ENCODE measurements at places on chromosomes 5 and 9. TPM values are rescaled to one million over a fixed set of nuclear protein-coding genes. Genes with fewer than 3 reads are reported as not detected.

DNA sequence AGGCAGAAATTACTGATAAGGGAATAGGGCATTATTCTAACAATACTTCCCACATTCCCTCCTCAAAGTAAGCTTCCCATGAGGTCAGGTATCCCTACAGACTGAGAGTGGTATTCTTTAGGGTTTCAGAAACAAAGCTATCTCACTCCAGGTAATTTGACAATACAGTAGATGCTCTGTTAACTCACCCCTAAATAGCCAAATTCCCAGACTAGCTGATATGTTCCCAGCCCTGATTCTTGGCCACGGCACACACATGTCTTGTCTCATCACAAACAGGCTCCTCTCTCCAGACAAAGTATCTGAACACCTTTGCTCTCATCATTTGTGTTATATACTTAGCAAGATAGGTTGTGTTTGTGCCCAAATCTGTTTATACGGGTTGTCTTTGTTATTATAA lies 139.9 kb downstream of the ZNF608 start:
- H3K27me3 ChIP-seq: no peaks in the 10 kb centered on the region
- no peaks in the 10 kb centered on the region for H3K36me3 ChIP-seq
- no peak overlapping the region for H3K4me3 ChIP-seq
- no peaks in the 10 kb centered on the region for H3K4me1 ChIP-seq

DNA sequence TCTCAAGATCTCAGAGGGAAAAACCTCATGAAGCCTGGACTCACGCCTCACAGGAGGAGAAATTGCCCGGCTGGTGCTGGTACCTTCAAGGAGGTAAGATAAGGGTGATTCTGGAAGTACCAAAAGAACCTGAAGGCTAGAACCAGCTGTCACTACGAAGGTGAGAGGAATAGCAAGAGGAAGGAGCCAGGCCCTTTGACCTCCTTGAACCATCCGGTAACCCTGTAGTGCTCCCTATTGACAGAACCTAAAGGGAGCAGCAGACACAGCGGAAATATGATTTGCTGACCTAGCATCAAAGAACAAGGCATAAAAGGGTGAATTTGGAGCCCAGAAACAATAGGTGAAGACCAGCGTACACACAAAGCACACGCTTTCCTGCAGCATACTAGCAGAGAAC lies 92.2 kb downstream of the DOCK8 start:
- H3K27me3 ChIP-seq: no peaks in the 10 kb centered on the region
- H3K27ac ChIP-seq: no peak overlapping the region
- peaks cover 49% of the 10 kb centered on the region for H3K36me3 ChIP-seq
- peak; percentile 60 for DNase-seq
- peaks cover 4% of the 10 kb centered on the region for H3K4me1 ChIP-seq
- no peak overlapping the region for H3K4me3 ChIP-seq

- H3K4me1 ChIP-seq: no peaks in the 10 kb centered on the region
- no peaks in the 10 kb centered on the region for H3K27me3 ChIP-seq
- DNase-seq: peak; percentile 41
Measured at GRCh38 chr5:7886849-7887475, 18.0 kb downstream of the MTRR start.

DNA sequence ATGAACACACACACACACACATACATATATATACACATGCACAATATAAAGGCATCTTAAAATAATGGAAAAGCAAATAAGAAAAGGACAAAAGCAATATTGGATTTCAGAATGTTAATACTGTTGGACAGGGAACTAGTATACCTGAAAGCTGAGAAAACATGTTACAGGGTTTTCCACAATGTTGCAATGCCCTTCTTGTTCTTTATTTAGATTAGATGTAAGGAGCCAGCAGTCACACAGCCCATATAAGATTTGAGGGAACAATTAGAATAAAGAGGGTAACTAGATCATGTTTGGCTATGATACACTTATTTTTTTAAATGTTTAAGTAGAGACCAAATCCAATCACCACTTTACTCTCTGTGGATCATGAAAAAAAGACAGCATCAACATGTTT lies 61.7 kb downstream of the SH3TC2 start:
- H3K4me3 ChIP-seq: no peak overlapping the region
- no peak for DNase-seq
- H3K4me1 ChIP-seq: no peaks in the 10 kb centered on the region

DNA sequence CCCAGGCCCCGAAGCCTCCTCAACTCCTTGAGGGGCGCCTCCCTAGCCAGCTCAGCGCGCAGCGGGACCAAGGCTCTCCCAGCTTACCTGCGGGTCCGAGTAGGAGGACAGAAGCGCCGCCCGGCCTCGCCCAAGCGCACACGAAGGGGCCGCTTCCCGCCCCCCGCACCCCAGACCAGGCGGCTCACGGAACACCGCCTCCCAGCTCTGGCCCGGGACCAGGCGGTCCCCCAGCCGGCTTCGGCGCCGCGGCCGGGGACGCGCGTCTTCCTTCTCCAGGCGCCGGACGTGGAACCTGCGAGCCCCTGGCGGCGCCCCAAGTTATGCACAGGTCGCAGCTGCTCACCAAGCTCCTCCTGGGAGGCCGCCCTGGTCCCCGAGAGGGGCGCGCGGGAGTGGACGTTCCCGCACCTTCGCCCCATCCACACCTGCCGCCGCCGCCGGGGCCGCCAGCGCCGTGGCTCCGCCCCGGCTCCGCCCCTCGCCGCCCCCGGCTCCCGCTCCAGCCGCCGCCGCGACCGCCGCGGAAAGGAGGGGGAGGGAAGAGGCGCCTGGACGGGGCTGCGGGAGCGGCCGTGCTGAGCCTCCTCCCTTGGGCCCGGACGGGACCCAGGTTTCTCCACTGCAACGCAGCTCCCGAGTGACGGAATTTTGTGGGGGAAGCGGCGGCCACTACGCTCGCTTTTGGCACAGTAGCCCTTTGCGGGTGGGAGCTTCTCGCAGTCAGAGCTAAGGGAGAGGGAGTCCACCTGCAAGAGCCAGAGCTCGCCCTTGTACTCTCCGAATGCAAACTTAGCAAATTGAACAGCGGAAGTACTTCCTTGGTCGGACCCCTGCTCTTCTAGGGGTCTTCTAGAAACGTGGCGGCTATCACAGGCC lies 77.5 kb upstream of the IFNE start:
- H3K27me3 ChIP-seq: peaks cover 32% of the 10 kb centered on the region
- H3K4me3 ChIP-seq: peak overlapping the region; percentile 59
- DNase-seq: peak; percentile 52
- no peak overlapping the region for H3K27ac ChIP-seq
- H3K36me3 ChIP-seq: no peaks in the 10 kb centered on the region

DNA sequence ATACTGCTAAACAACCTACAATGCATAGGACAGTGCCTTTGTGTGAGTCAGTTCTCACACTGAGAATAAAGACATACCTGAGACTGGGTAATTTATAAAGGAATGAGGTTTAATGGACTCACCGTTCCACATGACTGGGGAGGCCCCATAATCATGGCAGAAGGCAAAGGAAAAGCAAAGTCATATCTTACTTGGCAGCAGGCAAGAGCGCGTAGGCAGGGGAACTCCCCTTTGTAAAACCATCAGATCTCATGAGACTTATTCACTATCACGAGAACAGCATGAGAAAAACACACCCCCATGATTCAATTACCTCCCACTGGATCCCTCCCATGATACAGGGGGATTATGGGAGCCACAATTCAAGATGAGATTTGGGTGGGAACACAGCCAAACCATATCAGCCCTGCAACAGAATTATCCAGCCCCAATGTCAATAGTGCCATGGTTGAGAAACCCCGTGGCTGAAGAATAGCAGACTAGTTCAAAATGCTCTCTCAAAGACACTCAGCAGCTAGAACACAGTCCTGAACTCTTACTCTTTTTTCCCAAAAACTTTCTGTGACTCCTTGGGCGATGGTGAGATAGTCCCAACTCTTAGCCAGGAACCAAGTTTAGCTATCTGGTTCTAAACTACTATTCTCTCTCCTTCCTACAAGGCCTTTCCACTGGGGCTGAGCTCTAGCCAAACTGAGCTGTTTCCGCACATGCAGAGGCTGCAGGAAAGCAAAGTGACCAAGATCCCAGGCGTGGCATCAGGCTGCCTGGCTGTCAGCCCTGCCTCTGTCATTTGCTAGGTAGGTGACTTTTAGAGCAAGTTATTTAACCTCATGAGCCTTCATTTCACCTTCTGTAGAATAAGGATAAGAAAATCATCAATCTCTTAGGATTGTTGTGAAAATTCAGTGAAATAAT lies 21.7 kb downstream of the FAT2 start:
- H3K36me3 ChIP-seq: no peaks in the 10 kb centered on the region
- H3K4me1 ChIP-seq: no peaks in the 10 kb centered on the region
- DNase-seq: no peak
- H3K27ac ChIP-seq: no peak overlapping the region
- no peak overlapping the region for H3K4me3 ChIP-seq

DNA sequence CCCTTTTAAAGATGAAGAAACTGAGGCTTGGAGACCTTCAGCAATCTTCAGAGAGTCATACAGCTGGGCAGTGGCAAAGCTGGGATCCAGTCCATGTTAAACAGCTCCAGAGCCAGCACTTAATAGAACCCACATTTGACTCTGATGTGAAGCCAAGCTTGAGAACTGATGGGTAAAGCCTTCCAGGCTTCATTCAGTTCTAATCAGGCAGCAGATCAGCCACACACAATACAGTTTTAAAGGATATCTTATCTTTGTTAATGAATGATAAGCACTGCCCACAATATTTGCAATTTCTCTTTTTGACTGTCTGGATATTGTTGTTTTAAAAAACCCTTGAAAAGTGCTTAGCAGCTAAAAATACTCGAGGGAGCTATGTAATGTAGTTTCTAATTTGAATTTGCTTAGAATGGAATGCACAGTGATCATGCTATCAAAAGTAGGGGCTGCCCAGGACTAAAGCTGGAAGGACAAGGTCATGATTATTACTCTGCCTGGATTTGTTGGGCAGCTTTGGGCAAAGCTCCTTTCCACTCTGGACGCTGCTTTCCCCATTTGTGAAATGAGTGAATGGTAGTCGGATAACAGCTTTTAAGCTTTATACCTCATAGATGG lies 31.3 kb upstream of the HTR4 start:
- DNase-seq: no peak
- no peaks in the 10 kb centered on the region for H3K36me3 ChIP-seq
- no peaks in the 10 kb centered on the region for H3K4me1 ChIP-seq
- H3K27me3 ChIP-seq: no peaks in the 10 kb centered on the region
- no peak overlapping the region for H3K4me3 ChIP-seq
- no peak overlapping the region for H3K27ac ChIP-seq

DNA sequence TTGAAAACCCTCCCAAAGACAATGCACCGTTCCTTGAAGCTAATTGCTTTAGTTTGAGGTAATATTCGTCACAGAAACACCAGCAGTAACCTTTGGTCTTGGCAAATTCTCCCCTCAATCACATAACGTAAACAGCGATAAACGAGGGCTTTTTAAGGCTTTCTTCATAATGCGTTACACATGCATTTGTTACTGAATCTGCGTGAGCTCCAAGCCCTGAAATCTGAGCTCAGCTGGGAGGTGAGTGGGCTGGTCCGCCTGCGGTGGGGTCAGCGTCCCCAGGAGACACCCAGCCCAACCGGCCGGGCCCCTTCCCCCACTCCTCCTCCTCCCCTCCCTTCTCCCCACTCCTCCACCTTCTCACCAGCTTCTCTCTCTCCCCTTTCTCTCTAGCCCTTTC lies 91.1 kb downstream of the BARX1 start:
- no peak for DNase-seq
- no peak overlapping the region for H3K4me3 ChIP-seq
- H3K4me1 ChIP-seq: no peaks in the 10 kb centered on the region
- H3K27me3 ChIP-seq: peaks cover 13% of the 10 kb centered on the region
- no peaks in the 10 kb centered on the region for H3K36me3 ChIP-seq

- H3K27me3 ChIP-seq: no peaks in the 10 kb centered on the region
- H3K4me3 ChIP-seq: no peak overlapping the region
- H3K27ac ChIP-seq: no peak overlapping the region
Measured at GRCh38 chr9:6922680-6923079, 164.9 kb downstream of the KDM4C start.

GRCh38 chr5:171907725-171908343 lies 98.6 kb downstream of the FBXW11 start:
- H3K27me3 ChIP-seq: no peaks in the 10 kb centered on the region
- H3K27ac ChIP-seq: no peak overlapping the region
- peaks cover 38% of the 10 kb centered on the region for H3K4me1 ChIP-seq
- peak; percentile 51 for DNase-seq

GRCh38 chr5:77210091-77210963 lies at the start of gene PDE8B:
PDE8B (plus strand) TSS chr5:77210680; CDS start chr5:77210926, 246 bp downstream.
- DNase-seq: peak; percentile 18
- H3K36me3 ChIP-seq: no peaks in the 10 kb centered on the region
- no peak within 1 kb of the TSS for H3K27ac ChIP-seq
- H3K27me3 ChIP-seq: peaks cover 5% of the 10 kb centered on the region
- H3K4me1 ChIP-seq: peaks cover 7% of the 10 kb centered on the region

GRCh38 chr9:135156525-135157510 lies 69.3 kb downstream of the OLFM1 start:
- no peak for DNase-seq
- no peak overlapping the region for H3K27ac ChIP-seq
- H3K36me3 ChIP-seq: no peaks in the 10 kb centered on the region
- H3K4me3 ChIP-seq: no peak overlapping the region

Gene HTR1A
- not detected for total RNA-seq

Gene SLC12A2
- 13.3 TPM for total RNA-seq

Gene HAPLN1
- not detected for total RNA-seq

Gene SHOC1
- total RNA-seq: not detected

Gene NMUR2
- not detected for total RNA-seq

Gene WHRN
- total RNA-seq: 10.1 TPM

Gene FLT4
- total RNA-seq: 6.9 TPM

Gene ANKRD34B
- not detected for total RNA-seq

Gene CYLC2
- not detected for total RNA-seq

Gene SARDH
- 18.6 TPM for total RNA-seq

Gene CTXN3
- total RNA-seq: not detected

Data from CD4-positive, alpha-beta memory T cell (primary cell).